Activated effector memory CD4-positive, alpha-beta T cell treated with Interleukin-2 at 50 U/mL for 16 hours (primary cell): ENCODE measurements at places on chromosomes 11 and 22.

GRCh38 chr22:47101321-47101885 is 339.0 kb downstream of the TBC1D22A start:
- DNase-seq = no peak

GRCh38 chr11:15688351-15688792 is 573.6 kb downstream of the INSC start:
- DNase-seq = no peak

- DNase-seq = no peak
Measured at GRCh38 chr22:25626624-25626990, 62.1 kb downstream of the GRK3 start.

GRCh38 chr22:40685406-40685805 is 6.1 kb downstream of the MCHR1 start:
- no peak for DNase-seq

- no peak for DNase-seq
Measured at GRCh38 chr22:45817745-45818423, 146.2 kb downstream of the ATXN10 start.

GRCh38 chr11:94882931-94883330 is 90.4 kb downstream of the CWC15 start:
- DNase-seq = no peak

- no peak for DNase-seq
Measured at GRCh38 chr11:3132271-3132781, 32.8 kb downstream of the OSBPL5 start.
